SW 1271 (cell line): ENCODE measurements at places on chromosomes 7 and 10.

DNA sequence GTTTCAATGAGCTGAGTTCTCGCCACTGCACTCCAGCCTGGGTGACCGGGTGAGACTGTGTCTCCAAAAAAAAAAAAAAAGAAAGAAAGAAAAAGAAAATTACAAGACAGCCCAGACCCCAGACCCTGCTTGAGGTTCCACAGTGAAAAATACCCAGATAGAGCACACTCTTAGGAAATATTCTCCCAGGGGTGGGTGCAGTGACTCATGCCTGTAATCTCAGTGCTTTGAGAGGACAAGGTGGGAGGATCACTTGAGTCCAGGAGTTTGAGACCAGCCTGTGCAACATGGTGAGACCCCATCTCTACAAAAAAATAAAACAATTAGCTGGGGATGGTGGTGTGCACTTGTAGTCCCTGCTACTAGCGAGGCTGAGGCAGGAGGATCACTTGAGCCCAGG lies 41.1 kb upstream of the GTF2IRD1 start:
- DNase-seq, result no peak

- no peak for DNase-seq
Measured at GRCh38 chr10:12360461-12360860, 11.1 kb downstream of the CAMK1D start.

DNA sequence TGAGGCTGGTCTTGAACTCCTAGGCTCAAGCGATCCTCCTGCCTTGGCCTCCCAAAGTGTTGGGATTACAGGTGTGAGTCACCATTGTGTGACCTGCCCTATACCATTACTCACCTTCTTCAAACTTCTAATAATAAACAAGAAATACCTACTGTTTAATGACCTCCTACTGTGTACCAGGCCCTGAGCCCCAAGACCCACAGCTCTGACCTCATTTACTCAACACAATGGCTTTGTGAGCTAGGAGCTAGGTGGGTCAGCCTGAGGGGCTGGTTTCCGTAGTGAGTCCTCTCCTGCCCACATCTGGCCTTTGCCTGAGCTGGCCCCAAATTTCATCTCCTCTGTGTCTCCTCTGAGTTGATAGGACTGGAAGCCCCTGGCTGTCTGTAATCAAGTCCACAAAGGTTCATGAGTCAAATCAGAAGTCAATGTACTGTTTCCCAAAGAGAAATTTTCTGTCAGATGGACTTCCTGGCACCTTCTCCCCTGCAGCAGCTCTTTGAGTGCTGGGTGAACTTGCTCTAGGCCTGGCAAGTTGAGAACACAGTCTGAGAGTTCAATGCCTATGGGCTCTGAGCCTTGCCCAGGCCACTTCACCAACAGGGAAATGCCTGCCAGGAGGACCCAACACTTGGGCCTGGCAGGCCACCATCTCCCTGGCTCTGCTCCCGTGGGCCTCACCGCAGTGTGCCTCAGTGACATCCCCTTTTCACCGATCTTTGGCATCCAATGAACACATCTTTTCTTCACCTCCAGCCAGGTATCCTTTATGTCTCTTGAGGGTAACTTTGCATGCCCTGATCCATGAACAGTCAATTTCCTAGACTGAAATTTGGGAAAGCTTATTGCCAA lies 24.0 kb downstream of the NEURL1 start:
- DNase-seq, result no peak

DNA sequence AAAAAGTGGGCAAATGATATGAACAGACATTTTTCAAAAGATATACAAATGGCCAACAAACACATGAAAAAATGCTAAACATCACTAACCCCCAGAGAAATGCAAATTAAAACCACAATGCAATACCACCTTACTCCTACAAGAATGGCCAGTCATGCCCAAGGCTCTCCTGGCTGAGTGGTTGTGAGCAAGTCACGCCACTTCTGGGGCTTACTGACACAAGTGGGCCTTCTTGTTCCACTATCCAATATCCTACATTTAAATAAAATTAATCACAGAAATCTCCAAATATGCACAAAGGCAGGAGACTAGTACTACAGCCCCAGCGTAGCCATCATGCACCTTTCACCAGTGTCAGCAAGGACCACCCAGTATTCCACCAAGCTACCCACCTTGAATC lies 181.9 kb downstream of the TNS3 start:
- DNase-seq, result no peak

- DNase-seq, result no peak
Measured at GRCh38 chr10:359762-360161, 224.5 kb downstream of the ZMYND11 start.
